Stimulated activated CD4-positive, alpha-beta T cell treated with anti-CD3 and anti-CD28 coated beads, Interleukin-1b, Interleukin-23, amount 100 ng/mL, for 1 hour (primary cell): ENCODE measurements at places on chromosomes 3 and 15.

GRCh38 chr3:69370156-69370883 lies 15.6 kb downstream of the FRMD4B start:
- no peak for DNase-seq

GRCh38 chr15:43412096-43412495 lies 41.2 kb downstream of the TUBGCP4 start:
- no peak for DNase-seq

GRCh38 chr15:101432982-101433381 lies 56.5 kb downstream of the PCSK6 start:
- no peak for DNase-seq

- DNase-seq, result no peak
Observed at GRCh38 chr15:29270976-29271375, 1.4 kb upstream of the NSMCE3 start.

DNA sequence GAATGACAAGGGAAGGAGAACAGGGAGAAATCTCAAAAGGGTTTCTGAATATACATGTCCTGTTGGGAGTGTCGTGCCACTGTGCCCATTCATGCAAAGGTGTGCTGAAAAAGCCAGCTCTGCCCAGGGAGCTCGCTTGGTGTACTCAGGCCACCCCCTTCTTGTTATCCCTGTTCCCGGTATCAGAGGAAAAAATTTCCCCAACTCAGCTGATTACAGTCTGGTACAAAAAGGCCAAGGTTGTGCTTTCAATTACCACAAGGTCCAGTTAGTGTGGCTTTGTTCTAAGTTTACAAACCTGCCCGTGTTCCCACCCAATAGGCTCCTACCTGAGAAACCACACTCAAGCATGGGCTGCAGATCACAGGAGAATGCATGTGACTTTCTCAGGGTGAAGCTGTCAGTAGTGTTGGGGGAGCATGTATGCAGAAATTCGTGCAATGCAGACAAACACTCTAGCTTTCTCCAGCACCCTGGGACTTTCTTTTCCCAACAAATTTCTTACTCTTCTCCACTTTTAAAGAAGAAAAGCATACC lies 648.5 kb downstream of the NR2F2 start:
- DNase-seq, result no peak

- DNase-seq, result no peak
Observed at GRCh38 chr15:96217983-96218382, 112.5 kb upstream of the NR2F2 start.

DNA sequence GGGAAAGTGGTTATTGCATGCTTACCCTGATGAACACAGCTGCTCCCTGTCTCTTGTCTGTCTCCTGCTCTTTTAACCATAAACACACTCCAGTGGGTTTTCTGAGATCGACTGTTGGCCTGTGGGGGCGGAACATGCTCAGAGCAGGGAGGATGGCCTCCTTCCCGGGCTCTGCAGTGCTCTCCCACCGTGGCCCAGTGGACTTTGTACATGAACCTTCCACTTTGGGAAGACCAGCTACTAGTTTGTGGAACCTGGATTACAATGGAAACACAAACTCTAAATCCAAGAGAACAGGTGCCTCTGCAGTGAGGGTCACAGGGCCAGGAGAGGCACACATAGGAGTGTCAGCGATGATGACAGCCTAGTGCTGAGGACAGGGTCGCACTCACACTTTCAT lies 56.5 kb downstream of the KLF13 start:
- no peak for DNase-seq

DNA sequence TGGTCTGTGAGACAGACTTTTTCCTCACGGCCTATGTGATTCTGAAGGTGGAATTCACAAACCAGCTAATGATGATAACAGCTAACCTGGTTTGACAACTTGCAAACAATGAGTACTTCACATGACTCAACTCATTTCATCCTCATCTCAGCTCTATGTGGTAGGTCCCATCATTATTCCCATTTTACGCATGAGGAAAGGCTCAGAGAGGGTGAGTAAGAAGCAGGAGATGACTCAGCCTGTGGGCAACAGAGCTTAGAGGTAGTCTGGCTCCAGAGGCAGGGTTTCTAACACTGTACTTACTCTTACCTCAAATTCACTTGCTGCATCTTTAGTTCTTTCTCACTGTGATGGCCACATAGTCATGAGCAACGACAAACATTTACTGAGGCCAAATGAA lies 25.8 kb upstream of the PSMD6 start:
- no peak for DNase-seq

DNA sequence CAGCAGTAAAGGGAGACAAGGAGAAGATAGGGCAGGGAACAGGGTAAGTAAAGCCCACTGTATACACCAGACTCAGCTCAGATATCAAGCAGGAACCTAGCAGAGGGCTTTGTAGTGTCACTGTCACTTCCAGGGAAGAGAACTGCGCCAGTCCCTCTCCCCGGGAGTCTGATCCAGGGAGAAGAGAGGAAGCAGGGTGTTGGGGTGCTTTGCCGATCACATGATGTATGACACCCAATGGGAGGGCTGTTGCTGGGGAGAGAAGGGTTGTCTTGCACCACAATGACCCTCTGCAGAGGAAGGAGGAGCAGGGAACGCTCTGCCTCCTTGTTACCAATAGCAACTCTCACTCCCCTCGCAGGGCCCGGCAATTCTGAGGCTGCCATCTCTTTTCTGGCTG lies 147.2 kb upstream of the SLC2A2 start:
- DNase-seq, result no peak

- DNase-seq, result no peak
Observed at GRCh38 chr3:25182794-25183193, 245.3 kb upstream of the RARB start.

DNA sequence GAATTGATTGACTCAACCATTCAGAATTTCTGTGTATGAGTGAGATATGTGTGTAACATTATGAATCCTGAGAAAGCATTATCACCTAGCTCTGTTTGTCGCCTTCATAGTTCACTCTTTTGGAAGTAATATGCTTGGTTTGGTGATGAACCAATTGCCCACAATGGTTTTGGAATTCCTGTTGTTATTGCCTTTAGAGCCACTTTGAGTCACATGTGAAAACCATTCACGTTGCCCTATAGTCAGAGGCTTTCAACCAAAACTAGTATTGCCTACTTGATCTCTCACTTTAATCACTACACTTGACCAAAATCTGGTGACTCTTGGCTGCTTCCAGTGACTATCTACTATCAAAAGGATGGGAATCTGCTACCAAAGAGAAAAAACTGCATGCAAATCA lies 78.2 kb upstream of the FLNB start:
- no peak for DNase-seq

DNA sequence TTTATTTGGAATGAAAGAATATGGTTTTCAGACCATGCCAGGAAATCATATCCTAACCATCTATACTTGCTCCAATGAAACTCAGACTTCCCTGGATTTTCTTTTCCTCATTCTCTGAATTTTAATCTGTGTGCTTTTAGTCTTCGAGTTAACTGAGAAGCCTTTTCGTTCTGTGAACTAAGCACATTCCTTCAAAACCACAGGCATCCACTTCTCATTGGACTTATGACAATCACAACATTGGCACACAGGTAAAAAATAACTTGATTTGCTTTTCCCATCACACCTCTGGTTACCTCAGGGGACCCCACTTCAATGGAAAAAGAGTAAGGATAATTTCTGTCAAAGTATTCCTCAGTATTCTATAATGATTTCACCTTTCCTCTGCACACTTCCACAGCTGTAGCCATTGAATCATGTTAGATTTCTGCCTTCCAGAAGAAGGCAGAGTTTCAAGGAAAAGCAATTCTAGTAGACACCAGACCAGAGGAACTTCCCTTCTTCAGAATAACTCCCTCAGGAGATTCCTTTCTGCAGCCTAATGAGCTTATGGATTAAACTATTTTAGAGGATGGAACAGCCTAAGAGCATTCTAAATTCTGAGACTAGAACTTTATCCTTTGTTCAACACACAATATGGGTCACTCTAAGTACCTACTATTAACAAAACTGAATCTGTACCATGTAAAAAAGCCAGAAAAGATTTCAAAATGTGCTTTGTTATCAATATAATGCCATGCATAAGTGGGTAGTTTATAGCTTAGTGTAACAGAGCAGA lies 15.9 kb downstream of the COMMD2 start:
- DNase-seq, result no peak

- DNase-seq, result no peak
Observed at GRCh38 chr3:196108075-196108743, 26.3 kb upstream of the TFRC start.

DNA sequence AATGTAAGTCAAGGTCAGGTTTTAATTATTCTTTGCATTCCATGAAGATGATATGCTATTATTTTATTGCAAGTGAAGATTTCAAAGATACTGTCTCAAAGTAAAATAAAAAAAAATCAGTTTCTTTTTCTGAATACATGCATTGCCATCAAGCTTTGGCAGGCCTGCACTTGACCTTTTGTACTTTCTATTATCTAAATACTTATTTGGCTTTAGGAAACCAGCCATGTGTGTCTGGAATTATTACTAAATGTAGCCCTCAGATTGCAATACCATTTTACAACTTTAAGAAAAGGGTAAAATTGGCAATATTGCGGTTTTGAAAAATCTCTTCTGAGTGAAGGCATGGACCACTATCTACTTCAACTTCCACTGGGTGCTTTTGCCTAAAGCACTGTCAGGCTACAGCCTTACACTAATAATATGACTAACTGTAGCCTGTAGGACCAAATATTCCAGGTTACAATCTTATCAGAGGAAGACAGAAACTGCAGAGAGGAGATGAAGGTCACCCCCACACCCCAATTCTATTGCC lies 349.4 kb upstream of the DCBLD2 start:
- no peak for DNase-seq

DNA sequence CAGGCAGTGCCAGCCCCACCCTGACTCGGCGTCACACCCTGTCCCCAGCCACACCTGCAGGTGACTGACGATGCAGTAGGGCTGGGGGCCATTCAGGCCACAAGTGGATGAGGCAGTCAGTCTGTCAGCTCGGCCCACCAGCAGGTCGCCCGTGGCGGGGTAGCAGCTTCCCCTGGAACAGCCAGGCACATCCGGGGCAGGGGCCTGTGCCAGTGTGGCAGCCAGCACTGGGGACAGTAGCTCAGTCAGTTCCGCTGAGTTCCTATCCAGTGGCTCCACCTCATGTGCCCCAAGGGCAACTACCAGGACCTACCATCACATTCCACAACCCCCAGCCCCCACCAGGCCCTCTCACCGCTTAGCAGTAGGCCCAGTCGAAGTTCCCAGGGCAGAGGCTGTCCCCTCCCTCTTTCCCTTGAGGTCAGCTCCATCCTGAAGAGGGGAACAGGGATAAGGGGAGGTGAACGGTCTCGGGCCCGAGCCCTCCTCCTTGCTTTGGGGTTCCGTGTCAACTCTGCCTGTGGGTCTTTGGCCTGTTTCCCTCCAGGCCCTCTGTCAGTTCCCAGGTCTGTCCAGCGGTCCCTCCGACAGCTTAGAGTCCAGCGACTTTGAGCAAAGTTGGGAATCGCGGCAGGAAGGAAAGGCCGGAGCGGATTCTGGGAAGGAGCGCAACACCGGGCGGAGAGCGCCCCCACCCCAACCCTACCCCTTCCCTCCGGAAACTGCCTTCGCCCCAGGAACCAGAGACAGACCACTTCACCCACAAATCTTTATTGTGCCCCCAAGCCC lies at the start of gene LAMB2:
LAMB2 (minus strand) TSS at position 614 of the 789 bp plus-strand sequence; CDS start at position 431, 183 bp downstream.
- no peak for DNase-seq

DNA sequence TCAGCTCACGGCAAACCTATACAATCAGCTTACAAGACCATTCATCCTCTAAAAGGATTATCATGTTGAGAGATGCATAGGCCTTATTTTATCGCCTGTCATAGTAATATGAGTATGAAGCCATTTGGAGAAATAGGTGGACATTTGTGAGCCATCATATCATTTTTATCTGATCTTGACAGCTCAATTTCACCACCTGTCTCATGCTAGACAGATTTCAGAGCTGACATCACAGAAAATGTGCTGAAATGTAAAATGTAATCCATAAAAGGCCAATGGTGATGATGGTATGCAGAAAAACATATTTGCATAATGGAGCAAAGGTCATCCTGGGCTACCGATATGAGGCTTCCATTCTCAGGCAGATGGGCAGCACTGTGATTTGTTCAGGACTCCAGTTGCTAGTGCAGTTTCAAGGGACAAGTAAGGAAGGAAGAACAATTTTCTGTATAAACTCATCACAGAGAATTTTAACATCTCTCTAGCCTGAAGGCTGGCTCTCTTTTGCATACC lies 221.5 kb downstream of the ULK4 start:
- no peak for DNase-seq
